ENCODE measurements at places on chromosomes 7 and 10. TPM values are rescaled to one million over a fixed set of nuclear protein-coding genes. Genes with fewer than 3 reads are reported as not detected.

Gene CHRM2
- total RNA-seq = 144 TPM

DNA sequence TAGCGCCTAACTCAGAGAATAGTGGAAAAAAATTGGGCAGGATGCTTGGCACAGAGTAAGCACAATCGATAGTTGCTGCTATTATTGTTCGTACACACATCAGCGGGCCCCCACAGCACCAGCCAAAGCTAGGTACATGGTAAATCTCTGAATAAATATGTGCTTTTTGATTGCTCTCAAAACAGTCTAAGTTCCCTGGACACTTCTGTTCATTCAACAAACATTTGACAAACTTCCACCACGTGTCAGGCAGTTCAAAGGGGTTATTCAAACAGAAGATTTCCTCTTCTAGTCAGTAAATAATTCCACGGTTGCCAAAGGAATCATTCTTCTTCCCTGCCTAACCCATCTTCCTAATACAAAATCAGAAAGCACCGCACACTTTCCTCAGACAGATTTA lies 150.8 kb downstream of the DGKI start:
- H3K4me1 ChIP-seq = no peaks in the 10 kb centered on the region
- DNase-seq = no peak
- no peak overlapping the region for H3K27ac ChIP-seq

- no peaks in the 10 kb centered on the region for H3K4me1 ChIP-seq
- no peak overlapping the region for H3K4me3 ChIP-seq
- H3K27ac ChIP-seq = no peak overlapping the region
- DNase-seq = no peak
Measured at GRCh38 chr10:89888321-89889070, 187.1 kb downstream of the KIF20B start.

- no peak overlapping the region for H3K4me3 ChIP-seq
- H3K36me3 ChIP-seq = no peaks in the 10 kb centered on the region
- H3K27me3 ChIP-seq = no peaks in the 10 kb centered on the region
- DNase-seq = no peak
- no peaks in the 10 kb centered on the region for H3K4me1 ChIP-seq
- no peak overlapping the region for H3K27ac ChIP-seq
Measured at GRCh38 chr7:31688996-31689395, 2.0 kb downstream of the PPP1R17 start.

Gene ACSM6
- not detected for total RNA-seq

- H3K27ac ChIP-seq = no peak overlapping the region
- H3K36me3 ChIP-seq = peaks cover 4% of the 10 kb centered on the region
- peak; percentile 99 for DNase-seq
- H3K4me3 ChIP-seq = no peak overlapping the region
- peaks cover 11% of the 10 kb centered on the region for H3K4me1 ChIP-seq
Measured at GRCh38 chr10:72097448-72098300, 9.3 kb upstream of the SPOCK2 start.

- no peak overlapping the region for H3K27ac ChIP-seq
- DNase-seq = no peak
Measured at GRCh38 chr7:71264005-71264404, 132.1 kb downstream of the GALNT17 start.

- H3K27me3 ChIP-seq = no peaks in the 10 kb centered on the region
- no peaks in the 10 kb centered on the region for H3K4me1 ChIP-seq
- no peak for DNase-seq
- no peaks in the 10 kb centered on the region for H3K36me3 ChIP-seq
Measured at GRCh38 chr7:94160719-94161435, 156.7 kb upstream of the BET1 start.

Gene AASS
- total RNA-seq = 15.0 TPM

All from IMR-90 (cell line).